ENCODE measurements at places on chromosomes 4 and X. TPM values are rescaled to one million over a fixed set of nuclear protein-coding genes. Genes with fewer than 3 reads are reported as not detected.

- DNase-seq: no peak
- no peak overlapping the region for H3K27ac ChIP-seq
- no peaks in the 10 kb centered on the region for H3K36me3 ChIP-seq
- no peaks in the 10 kb centered on the region for H3K27me3 ChIP-seq
- H3K4me1 ChIP-seq: no peaks in the 10 kb centered on the region
- no peak overlapping the region for H3K4me3 ChIP-seq
Measured at GRCh38 chr4:26346203-26346620, 25.4 kb downstream of the RBPJ start.

The S100P gene
- 7.3 TPM for total RNA-seq

DNA sequence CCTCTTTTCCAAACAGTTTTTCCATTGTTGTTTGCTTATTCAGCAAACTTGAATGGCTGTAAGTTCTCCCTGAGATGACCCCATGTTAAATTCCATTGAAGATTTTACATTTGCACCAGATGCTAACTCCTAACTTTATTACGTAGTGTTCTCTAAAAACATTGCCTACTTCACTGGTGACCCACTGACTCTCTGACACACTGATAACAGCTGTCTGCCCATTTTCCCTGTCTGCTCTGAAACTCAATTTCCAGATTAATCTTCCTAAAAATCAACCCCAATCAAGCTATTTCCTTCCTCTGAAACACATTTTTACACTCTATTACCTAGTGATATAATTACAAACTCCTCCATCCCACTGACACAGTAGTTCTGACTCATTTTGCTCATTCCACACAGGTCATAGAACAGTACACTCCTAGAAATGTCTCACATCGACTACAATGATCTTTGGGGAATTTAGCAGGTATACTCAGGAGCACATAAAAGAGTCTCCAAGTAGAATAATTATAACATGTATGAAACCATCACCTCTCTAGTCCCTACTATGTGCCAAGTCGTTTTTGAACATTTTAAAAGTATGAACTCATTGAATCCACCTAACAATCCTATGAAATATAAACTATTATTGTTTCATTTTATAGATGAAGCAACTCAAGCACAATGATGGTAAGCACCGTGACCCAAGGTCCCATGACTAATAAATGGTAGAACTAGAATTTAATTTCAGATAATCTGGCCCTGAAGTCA lies 210.9 kb downstream of the SLIT2 start:
- no peaks in the 10 kb centered on the region for H3K36me3 ChIP-seq
- H3K27ac ChIP-seq: no peak overlapping the region
- H3K4me3 ChIP-seq: no peak overlapping the region
- H3K4me1 ChIP-seq: no peaks in the 10 kb centered on the region
- H3K27me3 ChIP-seq: no peaks in the 10 kb centered on the region
- DNase-seq: no peak

GRCh38 chr4:140156529-140157171 lies 2.7 kb upstream of the MAML3 start:
- no peak overlapping the region for H3K27ac ChIP-seq
- H3K4me1 ChIP-seq: no peaks in the 10 kb centered on the region
- H3K36me3 ChIP-seq: no peaks in the 10 kb centered on the region
- no peaks in the 10 kb centered on the region for H3K27me3 ChIP-seq

- no peak overlapping the region for H3K4me3 ChIP-seq
- H3K27me3 ChIP-seq: no peaks in the 10 kb centered on the region
- DNase-seq: no peak
- no peaks in the 10 kb centered on the region for H3K36me3 ChIP-seq
- no peak overlapping the region for H3K27ac ChIP-seq
Measured at GRCh38 chr4:188015025-188015940, 19.7 kb downstream of the ZFP42 start.

GRCh38 chrX:3599802-3600430 lies 113.5 kb downstream of the PRKX start:
- no peak for DNase-seq
- H3K27me3 ChIP-seq: no peaks in the 10 kb centered on the region
- no peak overlapping the region for H3K4me3 ChIP-seq
- no peaks in the 10 kb centered on the region for H3K4me1 ChIP-seq
- H3K36me3 ChIP-seq: no peaks in the 10 kb centered on the region

The SPANXN3 gene
- 2.4 TPM for total RNA-seq

The LEF1 gene
- total RNA-seq: 26.8 TPM

GRCh38 chrX:21745756-21746155 lies 12.2 kb downstream of the SMPX start:
- H3K27ac ChIP-seq: no peak overlapping the region
- H3K4me3 ChIP-seq: no peak overlapping the region
- H3K4me1 ChIP-seq: no peaks in the 10 kb centered on the region
- DNase-seq: no peak

All from prostate gland (tissue), 2 donors.